ENCODE measurements at places on chromosomes 16 and 17.

GRCh38 chr16:48318630-48319029 lies 66.6 kb downstream of the SIAH1 start:
- DNase-seq, result no peak

DNA sequence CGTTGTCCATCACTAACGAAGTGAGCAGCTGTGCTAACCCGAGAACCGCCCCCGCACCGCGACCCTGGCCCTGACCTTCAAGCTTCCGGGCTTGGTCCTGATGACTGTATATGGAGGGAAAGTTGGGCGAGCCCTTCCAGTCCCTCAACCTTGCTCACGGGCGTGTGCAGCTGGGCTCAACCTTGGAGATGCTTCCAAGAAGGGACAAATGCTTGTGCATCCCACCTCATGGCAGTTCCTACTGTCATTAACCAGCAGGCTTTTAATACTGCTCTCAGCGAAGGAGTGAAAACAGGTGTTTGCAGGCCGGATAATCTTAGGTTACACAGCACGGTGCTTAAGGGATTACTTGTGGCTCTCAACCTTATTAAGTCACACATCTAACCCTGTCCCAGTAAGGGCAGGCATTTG lies 33.5 kb downstream of the SRL start:
- DNase-seq, result no peak

DNA sequence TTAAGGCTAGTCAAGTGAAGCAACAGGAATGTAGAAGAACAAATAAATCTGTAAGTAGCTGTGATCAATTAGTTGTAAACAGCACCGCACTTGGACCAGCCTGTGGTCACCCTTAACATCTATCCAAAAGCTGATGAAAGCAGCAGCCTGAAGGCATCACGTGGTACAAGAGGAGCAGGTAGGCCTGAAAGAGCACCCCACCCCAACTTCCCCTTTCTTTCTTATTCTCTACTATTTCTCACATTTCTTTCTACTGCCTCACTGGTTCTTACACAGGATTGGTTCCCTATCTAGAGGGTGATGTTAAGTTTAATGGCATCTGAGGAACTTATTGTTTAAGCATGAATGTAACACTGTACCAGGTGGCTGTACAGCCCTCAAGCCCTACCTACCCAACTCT lies 42.6 kb upstream of the CLEC18B start:
- DNase-seq, result peak; percentile 60

- peak; percentile 98 for DNase-seq
These were observed 11.5 kb upstream of the TPPP3 start for GRCh38 chr16:67404740-67405226.

DNA sequence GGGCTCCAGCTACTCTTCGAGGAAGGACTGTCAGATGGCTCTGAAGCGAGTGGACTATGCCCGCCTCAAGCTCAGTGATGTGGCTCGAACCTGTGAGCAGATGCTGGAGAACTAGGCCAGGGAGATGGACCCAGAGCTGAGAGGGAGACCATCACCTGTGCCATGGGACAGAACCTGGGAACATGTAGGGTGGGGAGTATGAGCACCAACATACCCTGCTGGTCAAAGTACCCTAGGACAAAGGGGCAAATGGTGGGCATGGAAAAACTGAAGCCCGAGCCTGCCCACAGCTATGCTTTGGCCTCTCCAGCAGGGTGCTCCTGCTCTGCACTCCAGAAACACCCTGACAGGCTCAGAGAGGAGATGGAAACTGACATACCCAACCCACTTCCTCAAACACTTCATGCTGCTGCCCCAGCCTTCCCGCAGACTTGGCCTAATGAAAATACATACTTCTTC lies 1.9 kb downstream of the MED11 start:
- DNase-seq, result no peak

Data from trophoblast cell (in vitro differentiated cells and primary cell).